ENCODE measurements at places on chromosomes 11 and 22.
A peak's percentile ranks its signal among the peaks of the same experiment; 100 is the strongest.

- H3K36me3 ChIP-seq: no peaks in the 10 kb centered on the region
- H3K27me3 ChIP-seq: no peaks in the 10 kb centered on the region
- peaks cover 3% of the 10 kb centered on the region for H3K4me1 ChIP-seq
- DNase-seq: peak; percentile 79
- peak overlapping the region; percentile 73 for H3K4me3 ChIP-seq
These were observed 620 bp upstream of the ANO5 start for GRCh38 chr11:22192289-22192641.

DNA sequence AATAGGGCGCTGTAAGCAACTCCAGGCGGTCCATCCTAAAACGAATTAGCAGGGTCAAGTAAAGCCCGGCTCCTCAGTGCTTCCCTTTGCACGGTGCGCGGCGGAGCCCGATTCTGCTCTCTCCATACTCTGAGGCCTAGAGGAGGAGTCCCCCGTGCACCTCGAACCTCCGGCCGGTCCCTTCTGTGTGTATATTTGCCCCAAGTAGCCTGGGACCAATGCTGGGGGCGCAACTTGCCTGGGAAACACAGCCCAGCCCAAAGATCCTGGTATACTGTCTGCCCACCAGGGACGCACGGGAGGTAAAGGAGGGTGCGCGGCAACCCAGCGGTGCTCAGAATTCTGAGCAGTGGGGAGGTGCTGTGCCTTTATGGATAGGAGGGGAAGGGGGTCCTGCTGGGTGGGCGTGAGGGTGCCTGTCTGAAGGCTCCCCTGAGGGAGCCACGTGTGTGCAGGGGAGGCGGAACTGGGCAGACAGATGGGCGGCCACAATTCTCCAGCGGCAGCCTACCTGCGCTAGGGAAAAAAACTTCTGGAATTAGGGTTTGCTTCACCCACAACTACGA, 4.8 kb upstream of the TBX1 start:
- H3K4me1 ChIP-seq: no peaks in the 10 kb centered on the region
- H3K27me3 ChIP-seq: peaks cover 59% of the 10 kb centered on the region
- H3K27ac ChIP-seq: no peak overlapping the region

GRCh38 chr11:27012234-27012921, 18.5 kb downstream of the FIBIN start:
- no peaks in the 10 kb centered on the region for H3K36me3 ChIP-seq
- H3K4me3 ChIP-seq: no peak overlapping the region
- H3K27ac ChIP-seq: no peak overlapping the region
- no peaks in the 10 kb centered on the region for H3K27me3 ChIP-seq
- DNase-seq: peak; percentile 84

- DNase-seq: peak; percentile 67
- H3K4me1 ChIP-seq: no peaks in the 10 kb centered on the region
- no peaks in the 10 kb centered on the region for H3K36me3 ChIP-seq
- no peak overlapping the region for H3K4me3 ChIP-seq
- no peak overlapping the region for H3K27ac ChIP-seq
- H3K27me3 ChIP-seq: no peaks in the 10 kb centered on the region
These were observed 433.2 kb downstream of the SOX6 start for GRCh38 chr11:15923183-15923582.

- H3K27me3 ChIP-seq: no peaks in the 10 kb centered on the region
- H3K4me1 ChIP-seq: no peaks in the 10 kb centered on the region
- no peaks in the 10 kb centered on the region for H3K36me3 ChIP-seq
- no peak overlapping the region for H3K4me3 ChIP-seq
- H3K27ac ChIP-seq: no peak overlapping the region
- DNase-seq: no peak
These were observed 67.2 kb downstream of the EFCAB6 start for GRCh38 chr22:43744700-43745410.

DNA sequence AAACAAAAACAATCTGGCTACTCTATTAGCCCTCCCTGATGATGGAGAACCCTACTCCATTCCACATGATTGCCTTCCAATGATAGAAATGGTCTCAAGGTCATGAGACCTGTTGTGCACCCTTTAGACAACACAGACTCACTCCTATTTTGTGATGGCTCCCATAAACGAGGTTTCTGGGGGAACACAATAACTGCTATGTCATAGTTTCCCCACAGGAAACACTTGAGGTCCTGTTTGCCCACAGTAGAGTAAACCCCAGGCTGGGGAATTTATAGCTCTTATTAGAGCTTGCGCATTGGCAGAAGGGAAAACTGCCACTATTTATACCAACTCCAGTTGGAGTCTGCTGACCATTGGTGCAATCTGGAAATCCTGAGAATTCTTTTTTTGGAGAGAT, 28.7 kb downstream of the MIF start:
- peaks cover 6% of the 10 kb centered on the region for H3K36me3 ChIP-seq
- no peaks in the 10 kb centered on the region for H3K27me3 ChIP-seq
- H3K4me1 ChIP-seq: no peaks in the 10 kb centered on the region
- no peak overlapping the region for H3K27ac ChIP-seq
- H3K4me3 ChIP-seq: no peak overlapping the region

- H3K4me1 ChIP-seq: no peaks in the 10 kb centered on the region
- no peak overlapping the region for H3K4me3 ChIP-seq
- H3K27me3 ChIP-seq: no peaks in the 10 kb centered on the region
- DNase-seq: no peak
- no peaks in the 10 kb centered on the region for H3K36me3 ChIP-seq
These were observed 10.0 kb upstream of the ZNRF3 start for GRCh38 chr22:28873183-28873963.

- no peaks in the 10 kb centered on the region for H3K27me3 ChIP-seq
- no peak for DNase-seq
- no peaks in the 10 kb centered on the region for H3K36me3 ChIP-seq
- no peak overlapping the region for H3K27ac ChIP-seq
These were observed 13.8 kb upstream of the SLC39A13 start for GRCh38 chr11:47394322-47395222.

DNA sequence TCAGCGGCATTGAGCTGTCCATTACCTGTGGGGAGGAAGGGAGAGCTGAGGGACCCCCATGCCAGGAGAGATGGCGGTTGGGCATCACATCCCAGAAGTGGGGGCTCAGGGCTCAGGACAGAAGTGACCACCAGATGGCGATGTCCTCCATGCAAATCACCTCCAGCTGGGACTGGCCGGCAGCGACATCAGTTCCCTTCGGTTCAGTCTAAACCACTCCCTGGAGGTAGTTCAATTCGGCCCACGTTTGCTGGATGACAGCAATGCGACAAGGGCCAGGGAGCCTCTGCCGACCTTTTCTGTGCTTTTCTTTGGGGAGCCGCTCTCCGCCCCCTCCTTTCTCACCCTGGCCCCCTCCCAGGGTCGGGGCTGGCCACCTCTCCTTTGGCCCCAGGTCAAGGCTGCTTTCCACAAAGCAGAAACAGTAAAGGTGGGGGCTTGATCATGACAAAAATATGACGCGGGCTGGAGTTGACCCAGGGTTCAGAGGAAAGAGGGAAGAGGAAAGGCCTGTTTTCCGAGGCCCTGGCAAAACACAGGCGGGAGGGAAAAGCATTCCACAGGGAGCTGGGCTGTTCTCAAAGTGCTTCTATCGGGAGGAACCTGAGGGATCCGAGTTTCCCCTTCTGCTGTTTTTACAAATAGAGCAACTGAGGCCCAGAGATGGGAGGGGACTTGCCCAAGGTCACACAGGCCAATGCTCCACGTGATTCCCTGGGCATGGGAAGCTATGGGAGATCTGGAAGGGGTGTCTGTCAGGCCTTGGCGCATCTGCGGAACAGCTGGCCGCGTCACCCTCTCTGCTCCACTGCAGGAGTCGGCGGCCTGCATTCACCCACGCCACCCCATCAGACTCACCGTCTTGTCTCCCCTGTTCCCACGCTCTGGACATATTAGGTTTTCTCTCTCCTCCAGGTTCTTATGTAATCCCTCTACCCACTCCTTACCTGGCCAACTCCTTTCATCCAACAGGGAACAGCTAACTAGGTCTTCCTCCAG, 54.7 kb downstream of the FBXO7 start:
- H3K4me3 ChIP-seq: no peak overlapping the region
- H3K27me3 ChIP-seq: no peaks in the 10 kb centered on the region
- no peaks in the 10 kb centered on the region for H3K4me1 ChIP-seq
- H3K36me3 ChIP-seq: no peaks in the 10 kb centered on the region
- peak; percentile 86 for DNase-seq

Data from mesendoderm (in vitro differentiated cells).